ENCODE measurements at places on chromosomes 13 and 19.

DNA sequence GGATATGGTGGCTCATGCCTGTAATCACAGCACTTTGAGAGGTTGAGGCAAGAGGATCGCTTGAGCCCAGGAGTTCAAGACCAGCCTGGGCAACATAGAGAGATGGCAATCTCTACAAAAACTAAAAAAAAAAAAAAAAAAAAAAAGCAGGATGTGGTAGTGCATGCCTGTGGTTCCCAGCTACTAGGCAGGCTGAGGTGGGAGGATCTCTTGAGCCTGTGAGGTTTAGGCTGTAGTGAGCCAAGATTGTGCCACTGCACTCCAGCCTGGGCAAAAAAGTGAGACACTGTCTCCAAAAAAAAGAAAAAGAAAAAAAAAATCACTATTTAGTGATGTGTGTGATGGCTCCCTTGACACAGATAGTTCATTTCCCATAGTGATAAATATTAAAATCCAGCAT lies 365.0 kb upstream of the NBEA start:
- peak; percentile 76 for DNase-seq

DNA sequence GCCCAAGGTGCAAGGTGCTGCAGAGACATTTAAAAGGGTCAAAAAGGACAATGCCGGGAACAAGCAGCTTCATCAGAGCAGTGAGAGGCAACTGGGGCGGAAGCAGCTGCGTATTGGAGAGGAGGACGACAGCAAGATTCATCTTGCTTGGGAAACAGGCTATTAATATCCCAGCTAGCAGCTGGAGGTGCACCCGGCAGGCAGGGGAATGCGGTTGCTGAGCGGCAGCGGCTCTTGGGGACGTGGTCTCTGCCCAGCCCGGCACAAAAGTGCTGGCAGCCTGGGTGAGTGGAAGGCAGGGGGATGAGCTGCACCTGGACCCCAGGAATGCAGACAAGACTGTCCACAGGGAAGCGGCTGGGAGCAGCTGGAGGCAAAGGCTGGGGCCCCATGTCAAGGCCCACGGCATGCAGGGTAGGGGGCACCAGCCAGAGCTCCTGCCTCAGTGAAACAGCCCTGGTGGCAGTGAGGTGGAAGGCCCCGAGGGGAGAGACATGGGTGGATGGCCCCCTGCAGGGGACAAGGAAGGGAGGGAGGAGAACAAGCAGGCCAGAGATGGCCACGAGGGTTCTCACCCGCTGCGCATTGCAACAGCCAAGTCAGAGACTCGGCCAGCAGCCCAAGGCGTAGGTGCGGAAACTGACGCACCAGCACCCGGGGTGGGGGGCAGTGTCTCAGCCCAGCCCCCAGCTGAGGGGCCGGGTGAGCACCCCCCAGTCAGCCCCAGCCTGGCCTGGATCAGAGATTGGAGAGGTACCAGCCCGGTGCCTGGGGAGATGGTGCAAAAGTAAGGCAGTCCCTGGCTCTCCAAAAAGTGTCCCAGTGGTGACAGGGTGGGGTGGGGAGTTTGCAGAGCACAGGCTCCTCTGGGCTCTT lies 34.4 kb downstream of the PEPD start:
- DNase-seq, result no peak

GRCh38 chr13:33137721-33138120 lies 121.5 kb downstream of the KL start:
- DNase-seq, result no peak

DNA sequence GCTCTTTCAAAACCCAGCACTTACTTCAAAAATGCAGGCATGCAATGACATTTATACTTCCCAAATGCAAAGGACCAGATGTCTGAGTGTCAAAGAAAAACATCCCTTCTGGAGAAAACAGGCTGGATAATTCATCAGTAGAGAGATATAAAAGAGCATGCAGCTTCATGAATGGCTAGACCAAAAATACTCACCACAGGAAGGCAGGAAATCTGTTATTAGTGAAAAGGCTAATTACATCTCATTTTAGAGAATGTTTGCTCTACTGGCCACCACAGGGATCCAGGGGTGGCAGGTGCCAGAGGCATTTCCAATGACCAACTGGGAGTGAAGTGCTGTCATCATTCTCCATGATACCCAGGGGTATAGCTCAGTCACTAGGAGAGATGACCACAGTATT lies 106.5 kb downstream of the LHFPL6 start:
- no peak for DNase-seq

DNA sequence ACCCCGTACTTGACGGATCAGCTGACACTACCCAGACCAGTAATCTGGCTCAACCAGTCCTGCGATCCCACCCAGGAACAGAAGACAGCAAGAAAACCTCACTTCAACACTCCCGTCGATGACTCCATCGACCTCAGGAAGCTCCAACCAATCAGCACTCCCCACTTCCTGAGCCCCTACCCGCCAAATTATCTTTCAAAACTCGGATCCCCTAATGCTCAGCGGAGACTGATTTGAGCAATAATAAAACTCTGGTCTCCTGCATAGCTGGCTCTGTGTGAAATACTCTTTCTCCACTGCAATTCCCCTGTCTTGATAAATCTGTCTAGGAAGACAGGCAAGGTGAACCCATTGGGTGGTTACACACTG lies 1.2 kb downstream of the LSM4 start:
- no peak for DNase-seq

- DNase-seq, result peak; percentile 45
Measured at GRCh38 chr13:111359237-111359915, 38.9 kb downstream of the TEX29 start.

DNA sequence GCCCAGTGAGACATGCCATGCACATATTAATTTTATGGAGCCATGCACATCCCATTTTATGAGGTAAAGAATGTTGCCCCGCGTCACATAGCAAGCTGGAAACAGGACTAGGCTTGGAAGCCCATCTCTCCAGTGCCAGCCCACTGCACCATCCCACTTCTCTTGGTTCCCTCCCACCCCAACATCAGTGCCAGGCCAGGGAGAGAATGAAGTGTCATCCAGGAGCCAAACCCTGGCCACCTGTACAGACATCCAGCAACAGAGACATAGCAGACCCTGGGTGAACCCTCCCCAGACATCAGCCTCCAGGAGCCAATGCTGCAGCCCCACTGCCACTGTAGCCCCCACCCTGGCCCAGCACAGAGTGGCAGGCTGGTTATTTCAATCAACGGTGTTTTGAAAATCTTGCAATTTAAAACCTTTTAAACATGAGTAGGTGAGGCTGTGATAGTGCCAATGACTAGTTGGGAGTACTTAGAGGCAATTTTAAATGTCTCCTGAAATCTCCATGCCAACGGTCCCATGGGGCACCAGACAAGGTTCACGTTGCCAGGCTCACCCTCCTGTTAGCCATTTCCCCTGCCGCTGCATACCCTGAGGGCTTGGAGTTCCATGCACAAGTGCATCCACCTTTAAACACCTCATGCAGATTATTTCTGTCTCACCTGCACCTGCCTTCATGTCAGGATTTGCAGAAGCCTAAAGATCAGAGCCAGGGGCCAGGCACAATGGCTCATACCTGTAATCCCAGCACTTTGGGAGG lies 34.7 kb downstream of the VSTM2B start:
- DNase-seq, result no peak

All from AG10803 (cell line).